ENCODE measurements at places on chromosomes 12 and 14. TPM values are rescaled to one million over a fixed set of nuclear protein-coding genes. Genes with fewer than 3 reads are reported as not detected.

- no peak for DNase-seq
- H3K36me3 ChIP-seq: no peaks in the 10 kb centered on the region
- no peak overlapping the region for H3K27ac ChIP-seq
- no peaks in the 10 kb centered on the region for H3K27me3 ChIP-seq
Measured at GRCh38 chr12:71237128-71237527, 79.3 kb upstream of the TSPAN8 start.

SPX gene
- polyA plus RNA-seq: 3.5 TPM

ZNF740 gene
- polyA plus RNA-seq: 23.7 TPM

DNA sequence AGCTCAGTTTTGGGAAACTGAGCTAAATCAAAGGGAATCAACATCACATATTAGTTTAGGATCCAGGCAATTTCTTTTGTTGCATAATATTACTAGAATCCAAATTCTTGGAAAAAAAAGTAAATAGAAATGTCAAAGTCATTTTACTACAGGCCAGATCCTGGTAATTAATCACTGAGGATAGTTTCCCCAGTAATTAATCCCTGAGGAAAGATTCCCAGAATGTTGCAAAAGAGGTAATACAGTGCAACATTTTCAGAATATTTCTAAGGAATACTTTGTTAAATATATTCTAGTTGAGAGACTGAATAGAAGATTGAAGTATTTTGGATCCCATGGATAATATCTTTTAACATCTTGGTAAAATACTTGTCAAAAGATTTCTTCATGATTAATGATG, 207.0 kb upstream of the GARIN2 start:
- no peaks in the 10 kb centered on the region for H3K27me3 ChIP-seq
- DNase-seq: no peak
- no peaks in the 10 kb centered on the region for H3K36me3 ChIP-seq
- no peaks in the 10 kb centered on the region for H3K4me1 ChIP-seq

CIROP gene
- polyA plus RNA-seq: 0.01 TPM

CLEC4D gene
- polyA plus RNA-seq: 0.03 TPM

GRCh38 chr12:16526693-16527092, 79.3 kb downstream of the LMO3 start:
- no peak overlapping the region for H3K4me3 ChIP-seq
- H3K4me1 ChIP-seq: no peaks in the 10 kb centered on the region
- no peak for DNase-seq
- H3K27ac ChIP-seq: no peak overlapping the region

- peaks cover 7% of the 10 kb centered on the region for H3K4me1 ChIP-seq
- H3K36me3 ChIP-seq: no peaks in the 10 kb centered on the region
- H3K4me3 ChIP-seq: no peak overlapping the region
- no peak for DNase-seq
- H3K27me3 ChIP-seq: no peaks in the 10 kb centered on the region
Measured at GRCh38 chr14:50400461-50400860, 3.8 kb upstream of the CDKL1 start.

GLIPR1L1 gene
- 0.27 TPM for polyA plus RNA-seq

GRCh38 chr12:103809154-103809553, 31.9 kb downstream of the NT5DC3 start:
- H3K4me1 ChIP-seq: no peaks in the 10 kb centered on the region
- no peaks in the 10 kb centered on the region for H3K27me3 ChIP-seq
- DNase-seq: peak; percentile 21

GRCh38 chr14:36439766-36440165, 80.3 kb downstream of the NKX2-1 start:
- no peak overlapping the region for H3K27ac ChIP-seq
- H3K4me1 ChIP-seq: no peaks in the 10 kb centered on the region
- DNase-seq: no peak

TMEM179 gene
- polyA plus RNA-seq: 11.8 TPM

DNA sequence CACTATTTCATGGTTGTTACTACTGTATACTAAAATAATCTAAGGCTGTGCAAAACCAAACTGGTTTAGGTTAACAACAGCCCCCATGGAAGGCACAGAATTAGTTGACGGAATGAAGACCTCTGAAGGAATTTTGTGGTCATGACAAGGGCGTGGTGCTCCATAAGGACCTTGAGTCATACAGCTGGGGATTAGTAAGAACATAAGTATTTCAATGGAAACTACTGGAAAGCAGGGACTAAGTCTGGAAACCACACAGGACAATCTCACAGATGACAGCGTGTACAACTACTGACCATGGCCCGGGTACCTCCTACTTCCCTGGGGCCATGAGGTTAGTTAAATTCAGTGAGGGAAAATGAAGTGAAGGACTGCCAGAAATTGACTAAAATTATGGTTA, 98.5 kb upstream of the PLEKHA5 start:
- H3K4me3 ChIP-seq: no peak overlapping the region

DNA sequence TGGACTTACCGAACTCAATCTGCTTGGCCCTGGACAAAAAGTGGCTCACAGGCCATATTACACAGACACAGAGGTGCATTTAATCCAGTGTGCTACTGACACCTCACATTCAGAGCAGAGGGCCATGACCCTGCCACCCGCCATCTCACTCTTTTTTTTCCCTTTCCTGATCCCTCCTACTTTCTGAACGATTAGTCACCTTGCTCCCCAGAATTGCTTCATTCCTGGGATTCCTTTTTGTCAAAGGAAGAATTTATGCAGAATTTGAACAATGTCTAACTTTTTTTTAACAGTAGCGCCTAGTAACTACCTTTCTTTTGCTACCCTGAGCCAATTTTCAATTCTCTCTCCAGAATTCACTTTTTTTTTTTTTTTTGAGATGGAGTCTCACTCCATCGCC, 4.6 kb downstream of the PKP2 start:
- peaks cover 4% of the 10 kb centered on the region for H3K27me3 ChIP-seq
- H3K27ac ChIP-seq: peak overlapping the region; percentile 38
- peaks cover 30% of the 10 kb centered on the region for H3K4me1 ChIP-seq
- H3K4me3 ChIP-seq: no peak overlapping the region
- no peak for DNase-seq

BEGAIN gene
- polyA plus RNA-seq: 3.0 TPM

- no peaks in the 10 kb centered on the region for H3K4me1 ChIP-seq
- no peak for DNase-seq
- no peaks in the 10 kb centered on the region for H3K36me3 ChIP-seq
Measured at GRCh38 chr14:89903340-89903952, 51.1 kb downstream of the EFCAB11 start.

DNA sequence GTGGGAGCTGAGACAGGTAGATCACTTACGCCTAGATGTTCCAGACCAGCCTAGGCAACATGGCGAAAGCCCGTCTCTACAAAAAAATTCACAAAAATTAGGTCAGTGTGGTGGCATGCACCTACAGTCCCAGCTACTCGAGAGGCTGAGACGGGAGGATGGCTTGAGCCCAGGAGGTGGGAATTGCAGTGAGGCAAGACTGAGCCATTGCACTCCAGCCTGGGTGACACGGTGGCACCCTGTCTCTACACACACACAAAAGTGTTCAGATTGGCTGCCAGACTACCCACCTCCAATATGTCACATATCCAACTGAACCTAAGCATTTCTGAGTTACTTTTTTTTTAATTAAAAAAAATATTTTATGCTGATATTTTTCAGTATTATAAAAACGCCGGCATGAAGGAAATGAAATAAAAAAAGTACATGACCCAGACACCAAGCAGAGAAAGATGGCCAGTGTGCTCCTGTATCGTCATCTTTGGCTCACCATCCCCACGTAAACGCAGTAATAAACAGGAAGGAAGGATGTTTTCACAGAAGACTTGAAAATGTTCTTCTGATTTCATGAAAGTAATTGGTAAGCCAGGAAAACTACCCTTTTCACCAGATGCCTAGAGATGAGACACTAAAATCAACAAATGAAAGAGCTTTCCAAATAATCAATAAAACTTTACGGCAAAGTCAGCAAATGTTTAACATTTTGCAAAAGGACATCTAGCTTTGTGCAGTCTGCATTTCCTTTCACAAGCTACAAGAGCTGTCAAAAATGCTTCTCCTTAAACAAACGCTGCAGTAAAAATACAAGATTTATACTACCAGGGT, 26.4 kb downstream of the CDC42BPB start:
- H3K36me3 ChIP-seq: no peaks in the 10 kb centered on the region
- peaks cover 12% of the 10 kb centered on the region for H3K4me1 ChIP-seq
- no peak overlapping the region for H3K27ac ChIP-seq
- H3K27me3 ChIP-seq: no peaks in the 10 kb centered on the region

ADAM21 gene
- 0.09 TPM for polyA plus RNA-seq

DNA sequence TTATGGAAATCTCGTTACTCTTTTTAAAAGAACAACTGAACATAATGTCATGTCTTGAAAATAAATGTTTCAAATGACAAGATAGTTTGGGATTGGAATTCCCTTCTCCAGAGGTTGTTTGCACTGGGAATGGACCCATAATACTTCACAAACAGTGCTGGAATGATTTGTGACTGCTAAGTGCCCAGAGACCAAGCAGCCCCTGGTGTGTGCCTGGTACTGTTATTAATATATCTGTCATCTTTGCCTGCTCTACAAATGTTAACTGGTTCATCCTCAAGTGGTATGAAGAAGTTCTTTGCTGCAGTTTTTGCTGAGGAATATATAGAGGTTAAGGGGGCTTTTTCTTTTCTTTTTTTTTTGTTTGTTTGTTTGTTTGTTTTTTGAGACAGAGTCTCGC, 64.9 kb upstream of the DACT1 start:
- H3K27ac ChIP-seq: no peak overlapping the region
- no peaks in the 10 kb centered on the region for H3K36me3 ChIP-seq
- H3K27me3 ChIP-seq: no peaks in the 10 kb centered on the region
- H3K4me1 ChIP-seq: peaks cover 8% of the 10 kb centered on the region
- no peak for DNase-seq
- H3K4me3 ChIP-seq: no peak overlapping the region

- no peak overlapping the region for H3K4me3 ChIP-seq
- no peaks in the 10 kb centered on the region for H3K27me3 ChIP-seq
- no peaks in the 10 kb centered on the region for H3K36me3 ChIP-seq
- H3K4me1 ChIP-seq: no peaks in the 10 kb centered on the region
- H3K27ac ChIP-seq: no peak overlapping the region
Measured at GRCh38 chr14:58979325-58979724, 209.1 kb upstream of the DAAM1 start.

TCL1B gene
- polyA plus RNA-seq: 0.03 TPM

GRCh38 chr12:98405805-98406366, 109.5 kb upstream of the TMPO start:
- no peaks in the 10 kb centered on the region for H3K36me3 ChIP-seq
- H3K27ac ChIP-seq: no peak overlapping the region
- H3K27me3 ChIP-seq: no peaks in the 10 kb centered on the region
- H3K4me3 ChIP-seq: no peak overlapping the region

GRCh38 chr12:12975322-12976077, 23.5 kb upstream of the GPRC5D start:
- H3K4me1 ChIP-seq: peaks cover 1% of the 10 kb centered on the region
- H3K4me3 ChIP-seq: no peak overlapping the region
- no peak for DNase-seq
- H3K27me3 ChIP-seq: no peaks in the 10 kb centered on the region
- H3K27ac ChIP-seq: no peak overlapping the region
- H3K36me3 ChIP-seq: peaks cover 76% of the 10 kb centered on the region

GRCh38 chr12:165862-166368, 48.0 kb downstream of the SLC6A12 start:
- no peaks in the 10 kb centered on the region for H3K36me3 ChIP-seq
- peaks cover 5% of the 10 kb centered on the region for H3K27me3 ChIP-seq
- DNase-seq: no peak
- no peak overlapping the region for H3K27ac ChIP-seq
- no peak overlapping the region for H3K4me3 ChIP-seq
- H3K4me1 ChIP-seq: peaks cover 46% of the 10 kb centered on the region

DNA sequence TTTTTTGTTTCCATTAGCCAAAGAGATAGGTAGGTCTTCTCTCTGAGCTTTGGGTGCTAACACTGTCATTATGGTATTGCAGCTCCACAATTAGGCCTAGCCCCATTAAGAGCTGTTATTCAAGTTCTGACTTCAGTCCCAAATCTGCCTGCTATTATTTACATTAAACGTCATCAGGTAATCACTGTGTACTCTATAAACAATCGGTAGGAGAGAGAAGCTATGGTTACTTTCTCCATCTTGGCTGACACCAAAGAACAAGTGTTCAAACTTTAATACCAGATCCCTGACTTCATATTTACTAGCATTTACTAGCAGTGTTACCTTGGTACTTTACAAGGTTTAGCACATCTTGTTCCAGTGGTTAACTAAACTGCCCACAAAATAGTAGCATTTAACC, 305.1 kb upstream of the GARIN2 start:
- H3K27ac ChIP-seq: no peak overlapping the region
- H3K4me3 ChIP-seq: no peak overlapping the region
- H3K4me1 ChIP-seq: no peaks in the 10 kb centered on the region

GRCh38 chr12:116244001-116244400, 33.5 kb downstream of the MED13L start:
- no peaks in the 10 kb centered on the region for H3K27me3 ChIP-seq
- no peak overlapping the region for H3K4me3 ChIP-seq
- H3K36me3 ChIP-seq: no peaks in the 10 kb centered on the region

- peaks cover 6% of the 10 kb centered on the region for H3K27me3 ChIP-seq
- no peak for DNase-seq
- no peak overlapping the region for H3K4me3 ChIP-seq
Measured at GRCh38 chr12:5176036-5176435, 132.4 kb downstream of the KCNA5 start.

DNA sequence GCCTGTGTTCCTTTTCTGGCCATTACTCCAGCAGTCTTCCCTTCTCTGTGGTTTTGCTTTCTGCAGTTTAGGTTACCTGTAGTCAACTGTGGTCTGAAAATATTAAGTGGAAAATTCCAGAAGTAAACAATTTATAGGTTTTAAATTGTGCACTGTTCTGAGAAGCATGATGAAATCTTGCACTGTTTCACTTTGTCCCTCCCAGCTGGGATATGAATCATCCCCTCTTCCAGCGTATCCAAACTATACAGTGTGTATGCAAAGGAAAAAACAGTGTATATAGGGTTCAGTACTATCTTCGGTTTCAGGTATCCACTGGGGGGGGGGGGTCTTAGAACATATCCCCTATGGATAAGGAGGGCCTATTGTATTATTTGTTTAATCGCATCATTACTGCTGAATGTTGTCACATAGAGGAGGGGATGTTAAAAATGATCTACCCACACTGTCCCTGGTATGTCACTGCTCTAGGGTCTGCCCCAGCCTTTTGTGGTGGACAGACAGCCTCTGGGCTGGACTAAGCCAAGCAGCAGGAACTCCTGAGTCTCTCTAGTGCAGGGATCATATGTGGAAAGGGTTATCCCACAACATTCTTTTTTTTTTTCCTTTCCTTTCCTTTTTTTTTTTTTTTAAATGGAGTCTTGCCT, 109.1 kb upstream of the MAX start:
- no peaks in the 10 kb centered on the region for H3K36me3 ChIP-seq
- H3K4me3 ChIP-seq: no peak overlapping the region
- H3K27me3 ChIP-seq: no peaks in the 10 kb centered on the region
- H3K27ac ChIP-seq: no peak overlapping the region
- DNase-seq: no peak

GRCh38 chr12:62784576-62784975, 150.4 kb downstream of the PPM1H start:
- DNase-seq: no peak
- H3K36me3 ChIP-seq: peaks cover 12% of the 10 kb centered on the region
- peaks cover 3% of the 10 kb centered on the region for H3K4me1 ChIP-seq
- no peak overlapping the region for H3K4me3 ChIP-seq

- H3K27me3 ChIP-seq: no peaks in the 10 kb centered on the region
- DNase-seq: peak; percentile 44
Measured at GRCh38 chr12:71636704-71637115, 26.9 kb downstream of the ZFC3H1 start.

- no peak overlapping the region for H3K4me3 ChIP-seq
- no peaks in the 10 kb centered on the region for H3K27me3 ChIP-seq
- no peaks in the 10 kb centered on the region for H3K4me1 ChIP-seq
- H3K27ac ChIP-seq: no peak overlapping the region
Measured at GRCh38 chr12:26870491-26871419, 37.8 kb upstream of the ITPR2 start.

- no peaks in the 10 kb centered on the region for H3K36me3 ChIP-seq
- no peaks in the 10 kb centered on the region for H3K4me1 ChIP-seq
- H3K27me3 ChIP-seq: no peaks in the 10 kb centered on the region
- H3K4me3 ChIP-seq: no peak overlapping the region
Measured at GRCh38 chr14:95784137-95784536, 70.2 kb upstream of the TCL1A start.
